Epithelial cell of proximal tubule (primary cell): ENCODE measurements at places on chromosomes 13 and 19. TPM values are rescaled to one million over a fixed set of nuclear protein-coding genes. Genes with fewer than 3 reads are reported as not detected.

Gene ZNF93
- total RNA-seq = 10.7 and 14.4 TPM in 2 replicates

- no peak for DNase-seq
Observed at GRCh38 chr13:99354371-99354951, 47.3 kb upstream of the GPR183 start.

DNA sequence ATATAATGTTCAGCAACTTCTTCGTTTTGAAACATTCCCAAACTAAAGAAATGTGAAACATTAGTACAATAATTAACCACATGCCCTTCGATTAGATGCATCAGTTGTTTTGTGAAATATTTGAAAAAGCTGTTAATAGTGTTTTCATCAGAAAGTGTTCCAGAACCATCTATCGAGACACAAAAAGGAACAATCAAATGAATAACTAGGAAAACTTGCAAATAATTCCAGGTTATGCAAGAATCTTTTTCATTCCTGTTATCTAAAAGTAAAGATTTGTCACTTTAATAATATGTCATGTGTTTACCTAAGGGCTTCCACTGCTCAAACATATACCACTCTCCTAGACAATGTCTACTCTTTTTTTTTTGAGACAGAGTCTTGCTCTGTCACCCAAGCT is 904.2 kb upstream of the MIR17HG start:
- peak; percentile 60 for DNase-seq

Gene ZNF709
- total RNA-seq = 1.2 and 1.9 TPM in 2 replicates

DNA sequence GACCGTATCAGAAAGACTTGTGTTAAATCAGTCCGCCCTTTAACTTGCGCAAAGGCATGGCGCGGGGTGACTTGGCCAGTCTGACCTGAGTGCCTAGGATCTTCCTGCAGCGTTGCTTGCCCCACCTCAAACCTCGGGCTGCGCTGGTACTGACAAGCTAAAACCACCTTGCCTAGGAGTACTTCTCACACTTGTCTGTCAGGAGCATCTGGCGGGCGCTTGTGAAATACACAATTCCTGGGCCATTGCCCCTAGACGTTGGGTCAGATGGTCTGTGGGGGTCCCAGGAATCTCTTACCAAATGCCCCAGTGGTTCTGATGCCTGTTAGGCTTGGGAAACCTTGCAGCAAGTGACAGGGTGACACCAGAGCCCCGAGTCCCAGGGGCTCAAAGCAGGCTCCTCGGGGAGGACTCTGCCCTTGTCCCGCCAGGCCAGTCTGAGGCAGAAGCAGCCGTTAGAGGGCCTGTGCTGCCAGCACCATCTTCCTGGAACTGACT is 12.9 kb downstream of the CEBPG start:
- no peak for DNase-seq

DNA sequence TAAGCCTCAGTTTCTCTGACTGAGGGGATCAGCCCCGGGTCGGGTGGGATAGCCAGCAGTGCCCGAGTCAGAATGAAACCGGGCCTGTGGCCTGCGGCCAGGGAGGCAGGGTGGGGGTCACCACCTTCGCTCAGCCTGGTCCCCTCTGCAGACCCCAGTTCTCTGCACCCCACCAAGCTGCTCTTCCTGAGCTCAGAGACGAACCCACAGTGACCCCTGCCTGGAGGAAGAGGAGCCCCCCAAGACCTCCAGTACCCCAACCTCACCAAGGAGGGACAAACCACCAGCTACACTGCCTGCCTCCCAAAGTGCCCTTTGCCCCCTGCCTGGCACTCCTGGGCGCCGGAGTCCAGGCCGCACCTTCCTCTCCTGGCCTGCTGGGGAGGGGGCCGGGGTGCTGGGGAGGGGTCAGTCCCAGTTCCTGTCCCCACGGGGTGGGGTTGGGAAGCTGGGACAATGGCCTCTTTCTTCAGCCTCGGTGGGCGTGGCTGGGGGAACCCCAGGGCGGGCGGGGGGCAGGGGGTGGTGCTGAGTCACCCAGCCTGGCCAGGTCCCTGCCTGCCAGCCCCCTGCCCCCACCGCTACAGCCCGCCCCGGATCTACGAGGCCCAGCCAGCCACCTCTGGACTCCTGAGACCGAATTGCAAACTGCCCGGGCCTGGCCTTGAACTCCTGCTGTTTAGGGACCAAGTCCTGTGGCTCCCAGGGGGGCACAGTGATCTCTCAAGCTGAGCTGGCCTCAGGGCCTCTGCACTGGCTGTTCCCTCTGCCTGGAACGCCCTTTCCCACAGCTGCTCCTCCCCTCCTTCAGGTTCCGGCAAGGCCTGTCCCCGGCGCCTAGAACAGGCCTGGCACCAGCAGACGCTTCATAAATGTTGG is 14.3 kb downstream of the ZBTB7A start:
- no peak for DNase-seq

DNA sequence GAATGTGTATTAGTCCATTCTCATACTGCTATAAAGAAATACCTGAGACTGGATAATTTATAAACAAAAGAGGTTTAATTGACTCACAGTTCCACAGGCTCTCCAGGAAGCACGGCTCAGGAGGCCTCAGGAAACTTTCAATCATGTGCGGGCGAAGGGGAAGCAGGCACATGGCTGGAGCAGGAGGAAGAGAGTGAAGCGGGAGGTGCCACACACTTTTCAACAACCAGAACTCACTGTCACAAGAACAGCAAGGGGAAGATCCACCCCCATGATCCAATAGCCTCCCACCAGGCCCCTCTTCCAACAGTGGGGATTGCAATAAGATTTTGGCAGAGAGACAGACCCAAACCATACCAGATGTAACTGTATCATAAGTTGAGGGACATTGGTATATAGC is 72.7 kb downstream of the IRS2 start:
- no peak for DNase-seq

- DNase-seq = no peak
Observed at GRCh38 chr13:31242367-31242766, 42.6 kb downstream of the B3GLCT start.

DNA sequence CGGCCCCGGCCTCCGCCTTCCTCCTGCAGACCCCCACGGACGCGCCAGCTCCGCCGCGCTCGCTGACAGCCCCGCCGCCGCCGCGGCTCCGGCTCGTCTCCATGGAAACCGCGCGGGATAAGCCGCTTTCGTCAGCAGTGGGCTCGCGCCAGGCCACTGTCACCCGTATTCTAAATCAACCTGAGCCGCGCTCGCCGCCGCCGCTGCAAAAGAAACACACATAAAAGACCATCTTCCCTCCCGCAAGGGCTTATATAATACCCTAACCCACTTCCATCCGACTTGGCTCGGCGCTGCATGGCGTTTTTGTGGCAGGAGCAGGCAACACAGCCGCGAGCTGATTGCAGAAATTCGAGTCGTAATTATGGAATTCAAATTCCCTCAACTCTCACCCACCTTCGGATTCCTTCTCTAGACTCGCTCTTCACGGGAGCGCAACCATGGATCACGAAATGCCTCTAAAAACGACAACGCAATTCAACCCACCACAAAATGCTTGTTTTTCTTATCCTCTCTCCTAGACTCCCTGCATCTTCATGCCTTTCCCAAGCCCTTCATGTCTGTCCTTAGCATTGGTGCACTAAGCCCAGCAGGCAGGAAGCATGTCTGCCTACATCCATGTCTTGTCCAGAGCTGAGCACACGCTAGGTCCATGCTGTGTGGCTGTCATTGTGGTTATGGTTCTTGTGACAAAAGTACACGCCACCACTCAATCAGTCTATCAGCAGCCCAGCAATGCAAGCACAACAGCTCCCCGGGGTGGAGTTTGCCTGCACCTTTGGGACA is at the start of gene AMER2:
Gene AMER2 (minus strand): TSS at position 772 of the 786 bp plus-strand sequence. CDS start 669 bp downstream, at position 103.
- no peak for DNase-seq

Gene PGLYRP1
- total RNA-seq = not detected in 2 replicates

Gene NKG7
- total RNA-seq = not detected in 2 replicates
